ENCODE measurements at places on chromosomes 2 and 18.

DNA sequence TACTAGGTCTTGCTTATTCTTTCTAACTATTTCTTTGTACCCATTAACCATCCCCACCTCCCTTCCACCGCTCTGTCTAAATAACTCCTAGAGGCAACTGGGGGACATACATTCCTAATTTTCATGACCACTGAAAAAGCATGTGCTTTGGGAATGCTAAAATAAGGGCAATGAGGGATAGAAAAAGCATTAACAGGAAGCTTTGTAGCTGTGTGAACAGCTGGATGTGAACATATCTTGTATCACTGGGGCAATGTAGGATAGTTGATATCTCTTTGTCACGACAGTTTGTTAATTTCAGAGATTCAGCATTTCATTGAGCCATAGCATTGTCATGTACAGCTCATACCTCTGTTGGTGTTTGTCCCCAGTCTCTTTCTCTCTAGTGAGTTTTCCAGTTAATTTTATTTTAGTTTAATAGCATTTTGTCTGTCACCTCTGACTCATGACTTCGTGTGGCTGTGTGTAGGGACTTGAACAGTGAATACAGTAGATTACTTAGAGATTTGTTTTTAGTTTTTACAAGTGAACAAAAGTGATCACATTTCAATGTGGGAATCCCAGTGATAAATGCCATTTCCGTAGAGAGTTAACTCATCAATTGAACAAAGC, 230.3 kb upstream of the NRP2 start:
- no peak for DNase-seq

DNA sequence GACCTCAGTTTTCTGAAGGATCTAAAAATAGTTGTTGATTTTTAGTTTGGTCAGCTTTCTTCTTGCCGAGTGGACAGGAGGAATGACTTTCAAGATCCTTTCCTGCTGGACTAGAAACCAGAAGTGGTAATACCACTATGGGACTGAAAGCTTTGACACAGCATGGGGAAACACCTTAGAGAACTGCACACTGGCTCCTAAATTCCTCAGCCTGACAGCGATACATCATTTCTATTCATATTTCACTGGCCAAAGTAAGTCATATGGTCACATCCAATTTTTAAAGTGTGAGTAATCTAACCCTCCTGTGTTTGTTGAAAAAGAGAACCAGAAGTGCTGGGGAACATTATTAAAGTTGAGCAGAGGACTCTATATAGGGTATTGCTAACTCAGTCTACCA, 244.7 kb upstream of the MMADHC start:
- no peak for DNase-seq

DNA sequence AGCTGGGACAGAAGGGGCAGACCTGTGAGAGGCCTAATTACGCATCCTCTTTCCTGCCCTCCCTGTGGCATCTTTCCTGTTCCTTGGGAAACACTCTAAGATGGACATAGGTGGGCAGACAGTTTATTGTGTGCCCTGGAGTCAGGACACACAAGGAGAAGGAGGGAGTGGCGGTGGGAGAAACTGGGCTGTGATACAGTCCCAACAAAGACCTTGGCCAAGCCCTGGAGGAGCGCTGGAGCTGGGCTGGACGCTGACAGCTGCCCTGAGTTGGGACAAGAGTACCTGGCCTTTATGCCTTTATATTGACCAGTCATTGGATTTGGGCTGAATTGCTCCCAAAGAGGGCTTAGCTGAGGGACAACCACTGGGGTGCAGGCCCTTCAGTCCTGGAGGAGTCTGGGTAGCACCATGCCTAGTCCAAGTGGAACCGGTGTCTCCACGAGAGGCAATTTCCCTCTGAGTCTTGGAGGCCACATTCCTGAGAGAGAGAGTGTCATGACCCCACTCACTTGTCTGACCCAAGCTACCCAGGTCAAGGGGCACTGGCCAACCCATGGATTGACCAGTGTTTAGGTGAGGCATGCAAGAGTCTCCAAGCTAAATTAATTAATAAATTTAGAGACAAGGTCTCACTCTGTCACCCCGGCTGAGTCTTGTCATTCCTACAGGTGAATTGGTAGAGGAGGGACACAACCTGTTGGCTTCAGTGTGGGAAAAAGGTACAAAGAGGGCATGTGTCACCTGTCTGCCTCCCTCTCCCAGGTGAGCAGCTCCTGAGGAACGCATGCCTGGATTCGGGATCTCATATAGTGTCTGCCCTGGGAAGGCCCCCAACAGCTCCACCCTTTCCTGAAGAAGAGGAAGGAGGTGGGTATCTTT, 107.1 kb upstream of the ST3GAL5 start:
- DNase-seq: no peak

DNA sequence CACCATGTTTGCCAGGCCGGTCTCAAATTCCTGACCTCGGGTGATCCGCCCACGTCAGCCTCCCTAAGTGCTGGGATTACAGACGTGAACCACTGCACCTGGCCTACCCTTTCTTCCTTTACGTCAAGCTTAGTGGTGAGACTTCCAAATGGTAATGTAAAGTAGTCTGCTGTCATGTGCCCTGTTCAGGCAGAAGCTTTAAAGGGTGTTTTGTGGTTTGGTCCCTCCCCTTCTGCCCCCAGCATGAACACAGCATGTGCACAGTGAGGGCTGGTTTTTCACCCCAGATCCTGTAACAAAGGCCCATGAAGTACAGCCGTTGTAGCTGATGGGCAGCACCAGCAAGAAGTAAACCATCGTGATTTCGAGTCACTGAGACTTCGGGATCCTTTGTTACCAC, 2.7 kb upstream of the DTYMK start:
- DNase-seq: peak; percentile 41

GRCh38 chr2:26326514-26326913, 19.4 kb upstream of the SELENOI start:
- DNase-seq: no peak

DNA sequence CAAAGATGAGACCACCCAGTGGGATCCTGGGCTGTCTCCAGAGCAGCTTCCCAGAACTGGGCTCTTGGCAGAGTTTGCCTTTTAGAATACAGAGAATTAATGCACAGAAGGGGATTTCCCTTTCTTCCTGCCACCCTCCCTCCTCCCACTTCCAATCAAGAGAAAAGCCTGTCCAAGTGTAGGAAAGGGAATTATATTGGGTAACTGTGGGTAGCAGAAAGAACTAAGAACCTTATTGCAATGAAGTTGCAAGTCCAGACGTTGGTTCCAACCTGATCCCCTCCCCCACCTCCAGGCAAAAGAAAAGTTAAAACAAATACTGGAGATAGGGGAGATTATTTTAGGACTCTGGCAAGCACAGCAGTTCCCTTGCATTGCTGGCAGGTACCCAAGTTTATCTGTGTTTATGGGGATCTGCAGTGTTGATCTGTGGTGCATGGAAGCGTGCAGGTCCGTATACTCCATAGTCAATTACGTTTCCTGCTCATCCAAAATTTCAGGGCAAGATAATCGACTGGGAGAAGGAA, 114.3 kb downstream of the PRKCE start:
- DNase-seq: no peak

- DNase-seq: peak; percentile 78
Observed at GRCh38 chr2:199458009-199458805, 468 bp upstream of the SATB2 start.

- DNase-seq: no peak
Observed at GRCh38 chr2:121194626-121195025, 90.4 kb downstream of the TFCP2L1 start.

- no peak for DNase-seq
Observed at GRCh38 chr18:11511434-11512095, 97.8 kb upstream of the SLC35G4 start.

GRCh38 chr2:674321-674985, 2.8 kb downstream of the TMEM18 start:
- no peak for DNase-seq

- no peak for DNase-seq
Observed at GRCh38 chr2:166434491-166434890, 58.7 kb upstream of the SCN9A start.

DNA sequence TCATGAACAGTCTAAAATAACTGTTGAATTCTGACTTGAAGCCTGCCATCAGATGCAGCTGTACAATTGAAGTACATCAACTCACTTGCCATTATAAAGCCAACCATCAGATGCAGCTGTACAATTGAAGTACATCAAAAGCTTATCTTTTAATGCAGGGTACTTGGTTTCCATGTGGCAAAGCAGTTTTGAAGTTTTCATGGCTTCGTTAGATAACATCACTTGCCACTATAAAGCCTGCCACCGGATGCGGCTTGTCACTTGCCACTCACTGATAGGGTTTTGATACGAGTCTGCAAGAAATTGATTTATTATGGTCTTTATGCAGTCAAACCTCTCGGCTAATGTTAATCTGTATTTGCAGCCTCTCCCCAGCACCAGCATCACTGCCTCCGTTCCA, 1605.8 kb downstream of the SUCLG1 start:
- no peak for DNase-seq

GRCh38 chr2:239871481-239872435, 153.4 kb downstream of the NDUFA10 start:
- no peak for DNase-seq

GRCh38 chr2:105309147-105309545, 20.4 kb downstream of the TGFBRAP1 start:
- no peak for DNase-seq

- no peak for DNase-seq
Observed at GRCh38 chr18:57727952-57728807, 74.9 kb downstream of the ATP8B1 start.

GRCh38 chr18:74694436-74694835, 96.8 kb downstream of the ZNF407 start:
- no peak for DNase-seq

GRCh38 chr18:79590191-79591031, 89.2 kb upstream of the CTDP1 start:
- no peak for DNase-seq

DNA sequence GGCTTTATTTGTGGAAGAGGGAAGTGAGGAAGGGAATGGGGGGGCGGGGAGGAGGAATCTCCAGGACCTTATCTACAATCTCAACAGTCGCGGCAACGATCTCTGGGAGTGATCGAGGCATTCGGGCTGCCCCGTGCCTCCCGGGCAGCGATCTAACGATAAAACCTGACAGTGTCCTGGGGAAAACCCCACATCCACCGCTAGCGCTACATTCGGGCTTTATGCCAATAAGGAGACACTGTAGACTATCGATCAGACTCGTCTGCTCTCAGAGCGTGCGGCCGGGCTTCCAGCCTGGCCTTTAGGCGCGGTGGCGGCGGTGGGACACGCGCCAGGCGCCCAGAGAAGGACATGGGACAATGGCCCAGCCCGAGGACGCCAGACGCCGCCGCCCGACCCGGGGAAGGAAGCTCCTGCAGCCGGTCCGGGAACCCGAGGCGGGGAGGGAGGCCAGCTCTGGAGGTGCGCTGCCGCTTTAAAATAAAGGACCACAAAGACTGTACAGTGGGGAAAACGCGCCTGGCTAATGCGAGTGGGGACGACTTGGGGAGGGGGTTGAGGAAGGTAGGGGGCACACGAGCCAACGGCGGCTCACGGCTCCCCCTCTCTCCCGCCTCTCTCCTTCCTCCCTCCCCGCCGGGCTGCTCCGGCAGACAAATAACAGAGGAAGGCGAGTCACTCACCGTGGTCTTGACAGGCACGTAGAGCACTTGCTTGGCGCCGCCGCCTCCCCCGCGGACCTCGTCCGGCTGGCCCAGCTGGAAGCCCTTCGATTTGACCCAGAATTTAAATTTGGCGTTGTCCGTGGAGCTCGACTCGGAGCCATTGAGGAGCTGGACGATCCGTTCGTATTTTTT, 2.2 kb downstream of the NOL4 start:
- peak; percentile 86 for DNase-seq
